Dermis microvascular lymphatic vessel endothelial cell (primary cell): ENCODE measurements at places on chromosomes 11 and 22. TPM values are rescaled to one million over a fixed set of nuclear protein-coding genes. Genes with fewer than 3 reads are reported as not detected.
A peak's percentile ranks its signal among the peaks of the same experiment; 100 is the strongest.

- no peak for DNase-seq
Observed at GRCh38 chr22:17116572-17117330, 4.4 kb downstream of the TMEM121B start.

DNA sequence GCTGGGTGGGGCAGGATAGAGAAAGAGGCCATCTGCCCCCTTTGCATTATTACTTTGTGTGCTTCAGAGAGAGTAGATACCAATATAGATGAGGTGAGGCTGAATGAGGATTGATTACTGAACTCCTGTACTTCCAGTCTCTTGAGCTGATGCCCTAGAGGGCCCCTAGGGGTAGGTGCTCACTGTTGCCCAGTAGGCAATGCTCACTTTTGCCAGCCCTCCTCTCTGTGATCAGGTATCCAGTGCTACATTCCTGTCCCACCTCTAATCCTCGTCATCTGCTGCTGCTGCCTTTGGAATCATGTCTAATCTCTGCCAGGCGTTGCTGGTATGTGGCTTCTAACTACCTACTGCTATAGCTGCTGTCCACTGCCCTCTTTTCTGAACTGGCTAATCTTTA is 57.2 kb downstream of the CCDC83 start:
- DNase-seq = no peak

DNA sequence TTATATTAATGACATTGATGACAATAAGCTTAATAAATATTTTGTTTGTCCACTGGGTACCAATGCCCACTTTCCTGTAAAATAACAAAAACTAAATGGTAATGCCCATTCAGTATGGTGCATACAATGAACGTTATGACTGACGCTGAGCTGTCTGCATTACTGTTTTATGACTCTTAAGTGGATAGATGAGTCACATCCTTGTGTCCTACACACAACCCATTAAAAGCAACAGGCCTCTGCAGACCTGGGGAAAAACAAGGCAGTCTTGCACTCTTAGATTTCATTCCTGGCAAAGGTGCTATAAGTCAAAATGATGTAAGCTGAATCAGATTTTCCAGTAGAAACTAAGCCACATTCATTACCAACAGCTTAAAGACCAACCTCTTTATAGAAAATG is 176.3 kb upstream of the TMEM45B start:
- peak; percentile 97 for DNase-seq

DNA sequence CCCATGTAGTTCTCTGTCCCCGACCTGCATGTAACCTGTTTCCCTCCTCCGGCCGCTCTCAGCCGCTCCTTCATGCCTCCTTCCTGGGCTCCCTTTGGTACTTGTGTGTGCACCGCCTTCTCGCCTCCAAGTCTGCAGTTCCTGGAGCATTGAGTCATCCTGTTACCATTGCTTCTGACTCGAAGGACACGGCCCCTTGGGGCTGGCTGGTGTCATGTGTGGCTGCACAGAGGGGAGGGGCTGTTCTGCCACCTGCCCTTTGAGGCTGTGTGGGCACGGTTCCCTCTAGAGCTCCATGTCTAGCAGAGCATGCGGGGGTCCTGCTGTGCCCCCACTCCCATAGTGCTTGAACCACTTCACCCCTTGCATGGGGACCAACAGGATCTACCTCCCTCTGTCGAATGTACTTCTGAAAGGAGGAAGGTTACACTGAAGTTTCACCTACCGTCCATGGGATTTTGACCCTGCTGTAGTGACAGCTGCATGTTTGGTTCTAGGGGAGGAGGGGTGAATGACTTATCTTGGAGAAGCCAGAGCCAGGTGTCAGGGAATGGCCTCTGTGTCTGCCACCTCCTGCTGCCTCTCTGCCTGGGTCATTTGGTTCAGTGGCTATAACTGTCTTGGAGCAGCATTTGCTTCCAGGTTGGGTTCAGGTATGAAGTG is 39.6 kb downstream of the BCR start:
- no peak for DNase-seq

DNA sequence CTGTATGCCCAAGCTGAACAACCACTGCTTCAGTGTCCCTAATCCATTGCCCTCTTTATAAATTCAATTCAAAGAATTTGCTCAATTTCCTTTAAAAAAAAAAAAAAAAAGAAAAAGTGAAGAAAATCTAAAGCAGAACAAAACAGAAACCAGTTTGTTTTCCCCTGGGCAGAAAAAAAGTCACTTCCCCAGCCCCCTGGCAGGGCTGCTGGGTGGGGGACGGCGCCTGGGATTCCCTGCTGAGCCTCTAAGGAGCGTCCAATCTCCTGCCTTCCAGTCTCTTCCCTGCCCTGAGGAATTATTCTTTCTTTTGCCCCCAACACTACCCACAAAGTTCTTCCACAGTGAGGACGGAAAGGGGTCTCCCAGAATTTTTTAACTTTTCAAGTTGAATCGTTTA is 23.9 kb downstream of the DKK3 start:
- DNase-seq = no peak

DNA sequence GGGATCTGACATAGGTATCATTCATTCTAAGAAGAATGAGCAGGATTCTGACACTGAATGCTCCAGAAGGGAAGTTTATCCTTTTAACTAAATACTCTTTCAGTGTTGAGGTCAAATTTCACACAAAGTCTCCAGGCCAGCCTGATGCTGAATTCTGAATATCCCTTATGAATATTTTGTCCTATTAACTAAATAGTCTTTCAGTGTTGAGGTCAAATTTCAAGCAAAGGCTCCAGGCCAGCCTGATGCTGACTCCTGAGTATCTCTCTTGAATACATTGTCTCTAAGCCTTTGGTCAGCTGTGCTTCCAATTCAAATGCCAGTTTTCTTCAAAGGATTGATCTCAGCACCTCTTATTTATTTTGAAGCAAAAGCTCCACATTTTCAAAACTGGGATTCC is 676.8 kb downstream of the NTM start:
- no peak for DNase-seq

DNA sequence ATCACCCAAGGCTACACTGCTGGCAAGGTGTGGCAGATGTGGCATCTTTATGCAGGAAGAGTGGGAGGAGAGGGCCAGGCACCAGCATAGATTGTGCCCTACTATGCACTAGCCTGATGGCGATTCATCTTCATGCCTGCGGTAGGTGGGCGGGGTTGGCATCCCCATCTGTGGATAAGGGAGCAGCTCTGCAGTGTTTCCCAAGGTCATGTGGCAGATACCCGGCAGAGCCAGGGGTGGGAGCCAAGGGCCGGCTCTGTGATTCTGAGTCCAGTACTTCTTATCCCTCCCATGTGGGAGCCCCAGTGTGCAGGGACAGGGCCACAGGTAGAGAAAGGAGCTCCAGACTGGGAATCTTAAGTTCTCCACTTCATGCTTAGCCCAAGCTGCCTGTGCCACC is 20.0 kb downstream of the CD82 start:
- DNase-seq = no peak

DNA sequence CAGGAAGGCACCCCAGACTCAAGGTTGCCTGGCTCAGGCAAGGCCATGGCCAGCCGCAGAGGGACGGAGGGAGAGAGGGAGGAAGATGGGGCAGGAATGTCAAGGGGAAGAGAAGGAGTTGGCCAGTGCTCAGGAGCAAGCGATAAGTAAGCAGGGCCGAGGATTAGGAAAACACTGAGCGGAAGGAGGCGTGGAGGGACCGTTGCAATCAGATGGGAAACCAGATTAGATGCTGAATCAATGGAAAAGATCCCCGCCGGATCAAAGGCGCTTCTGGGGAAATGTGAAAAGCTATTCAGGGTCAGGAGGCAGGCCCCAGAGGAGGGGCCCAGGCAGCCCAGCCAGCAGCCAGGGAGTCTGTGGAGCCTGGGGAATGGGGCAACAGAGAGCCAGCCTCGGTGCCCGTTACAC is 26.6 kb upstream of the MYEOV start:
- DNase-seq = peak; percentile 27

DNA sequence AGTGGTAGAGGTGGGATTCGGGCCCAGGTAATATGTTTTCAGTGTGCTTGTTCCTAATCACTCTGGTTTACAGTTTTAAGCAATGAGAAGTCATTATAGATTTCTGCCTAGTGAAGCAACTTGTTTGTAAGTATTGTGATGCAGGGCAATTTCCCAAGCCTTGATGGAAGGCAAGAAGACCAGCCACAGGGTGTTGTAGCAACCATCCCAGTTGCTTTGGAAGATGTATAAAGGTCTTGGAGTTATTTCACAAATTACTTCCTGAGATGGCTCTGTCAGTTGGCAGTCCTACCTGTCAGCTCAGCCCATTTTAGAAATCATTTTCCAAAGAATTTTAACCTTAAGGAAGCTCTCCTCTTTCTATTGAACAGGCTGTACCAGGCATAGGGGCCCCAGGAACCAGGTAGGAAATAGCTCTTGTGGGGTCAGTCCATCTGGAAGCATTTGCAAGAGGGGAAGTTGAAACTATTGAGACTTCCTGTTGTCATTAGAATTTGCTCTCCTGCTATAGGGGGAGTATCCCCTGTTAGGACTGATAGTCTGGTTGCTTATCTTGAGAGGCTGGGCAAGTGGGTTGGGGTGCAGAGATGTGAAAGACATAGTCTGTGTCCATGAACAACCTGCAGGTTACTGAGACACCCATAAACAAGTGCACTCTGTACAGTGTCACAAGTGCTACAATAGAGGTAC is 47.9 kb downstream of the STIM1 start:
- no peak for DNase-seq

DNA sequence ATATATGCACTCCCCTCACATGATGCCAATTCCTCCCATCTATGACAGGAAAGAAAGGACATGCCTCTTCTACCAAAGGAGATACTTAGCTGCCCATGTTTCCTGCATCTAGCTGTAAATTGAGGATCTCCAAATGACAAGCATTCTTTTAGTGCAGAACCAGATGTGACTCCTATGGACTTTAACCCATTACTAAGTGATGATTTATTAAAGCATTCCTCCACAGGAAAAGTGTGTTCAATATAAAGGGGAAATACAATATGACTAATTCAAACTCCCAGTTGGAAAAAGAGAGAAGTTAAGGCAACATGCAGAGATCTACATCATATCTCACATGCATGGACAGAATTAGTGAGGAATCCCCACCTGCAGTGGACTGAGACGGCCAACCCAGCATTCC is 221.3 kb downstream of the FAM76B start:
- DNase-seq = no peak

The UNC93B1 gene
- 15.5 and 25.2 TPM in 2 replicates for total RNA-seq

The SCN3B gene
- 1.4 and 8.5 TPM in 2 replicates for total RNA-seq

The TUT1 gene
- 8.9 and 11.0 TPM in 2 replicates for total RNA-seq

The ARHGEF12 gene
- total RNA-seq = 99.7 and 128 TPM in 2 replicates
